ENCODE measurements at places on chromosomes 12 and 14. TPM values are rescaled to one million over a fixed set of nuclear protein-coding genes. Genes with fewer than 3 reads are reported as not detected.

GRCh38 chr12:120879102-120879501 is 25.1 kb downstream of the SPPL3 start:
- no peak for DNase-seq

DNA sequence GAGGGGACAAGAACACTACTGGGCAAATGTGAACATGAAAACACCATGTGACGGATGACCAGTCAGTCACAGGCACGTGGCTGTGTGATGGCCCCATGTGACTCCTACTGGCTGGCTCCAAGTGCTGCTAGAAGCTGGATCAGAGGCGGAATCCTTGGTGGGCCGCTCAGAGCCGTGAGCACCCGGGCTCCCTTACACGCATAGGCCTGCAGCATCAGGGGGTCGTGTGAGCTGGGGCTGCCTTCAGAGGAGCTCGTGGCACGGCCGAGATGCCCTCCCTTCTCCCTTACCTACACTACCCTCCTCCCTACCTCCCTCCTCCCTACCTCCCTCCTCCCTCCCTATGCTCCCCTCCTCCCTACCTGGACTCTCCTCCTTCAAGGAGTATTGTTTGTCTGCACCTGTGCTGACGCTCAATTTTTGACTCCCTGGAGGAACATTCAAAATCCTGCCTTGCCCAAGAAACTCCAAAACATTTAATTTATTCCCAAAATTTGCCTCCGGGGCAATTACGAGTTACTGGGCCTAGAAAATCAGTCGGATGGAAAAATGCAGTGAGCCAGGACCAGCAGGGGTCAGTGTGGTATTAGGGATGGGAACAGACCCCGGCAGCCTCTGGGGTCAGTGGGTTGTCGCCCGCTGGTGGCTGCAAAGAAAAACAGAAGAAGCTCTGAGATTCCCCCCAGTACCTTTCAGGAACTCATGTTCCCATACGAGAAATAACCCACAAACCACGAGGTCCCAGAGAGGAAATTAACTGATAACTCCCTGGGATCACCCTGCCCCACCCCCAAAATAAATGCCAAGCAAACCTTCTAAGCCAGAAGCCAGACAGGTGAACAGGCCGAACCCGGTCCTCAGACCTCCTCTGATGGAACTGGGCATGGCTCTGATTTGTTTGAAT is 61.3 kb downstream of the C14orf132 start:
- peak; percentile 79 for DNase-seq

DNA sequence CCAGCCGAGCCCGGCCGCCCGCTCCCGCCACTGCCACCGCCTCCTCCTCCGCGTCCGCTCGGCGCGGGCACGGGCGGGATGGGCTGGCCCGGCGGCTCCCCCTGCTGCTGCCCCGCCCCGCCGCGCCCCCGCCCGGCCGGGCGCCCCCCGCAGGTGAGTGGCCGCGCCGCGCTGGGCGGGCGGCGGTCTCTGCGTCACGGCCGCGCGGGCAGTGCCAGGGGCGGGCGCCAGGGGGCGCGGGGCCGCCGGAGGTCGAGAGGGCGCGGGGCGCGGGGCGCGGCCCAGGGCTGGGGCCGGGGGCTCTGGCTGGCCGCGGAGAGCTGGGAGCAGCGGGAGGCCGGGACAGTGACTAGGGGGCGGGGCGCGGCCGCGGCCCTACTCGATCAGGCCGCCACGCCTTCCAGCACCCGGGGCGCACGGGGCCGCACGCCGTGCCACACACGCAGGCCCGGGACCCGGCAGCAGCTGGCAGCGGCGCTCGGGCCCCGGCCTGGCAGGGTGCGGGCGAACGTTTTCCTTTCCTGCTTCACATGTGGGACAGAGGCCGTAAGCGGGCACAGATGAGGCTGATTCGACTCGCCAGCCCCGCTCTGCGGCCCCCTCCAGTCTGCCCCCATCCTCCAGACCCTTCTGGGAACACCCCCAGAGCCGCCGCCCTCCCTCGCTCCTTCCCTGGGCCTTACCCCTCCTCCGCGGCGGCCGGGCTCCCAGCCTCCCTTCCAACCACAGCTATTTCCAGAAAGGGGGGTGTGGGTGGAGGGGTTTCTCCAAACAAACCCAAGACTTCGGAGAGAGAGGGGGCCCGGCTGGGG is 2.4 kb upstream of the TNS2 start:
- peak; percentile 72 for DNase-seq

GRCh38 chr12:129941618-129942017 is 37.8 kb upstream of the TMEM132D start:
- no peak for DNase-seq

DNA sequence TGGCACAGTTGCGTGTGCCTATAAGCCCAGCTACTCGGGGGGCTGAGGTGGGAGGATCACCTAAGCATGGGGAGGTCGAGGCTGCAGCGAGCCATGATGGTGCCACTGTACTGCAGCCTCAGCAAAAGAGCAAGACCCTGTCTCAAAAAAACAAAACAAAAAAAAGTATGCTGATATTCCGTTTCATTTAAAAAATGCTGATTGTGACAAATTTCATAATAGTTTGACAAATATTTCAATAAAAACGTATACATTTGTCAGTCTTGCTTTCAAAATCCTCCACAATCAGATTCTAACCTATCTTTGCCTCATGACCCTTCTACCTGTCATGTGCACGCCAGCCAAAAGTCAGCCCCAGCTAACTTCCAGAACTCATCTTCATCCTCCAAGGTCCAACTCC is 9.8 kb downstream of the USP44 start:
- DNase-seq, result no peak

- peak; percentile 7 for DNase-seq
These were observed 3.5 kb downstream of the FOS start for GRCh38 chr14:75282170-75282554.

- peak; percentile 87 for DNase-seq
These were observed 49.0 kb upstream of the MSRB3 start for GRCh38 chr12:65229441-65229840.

- DNase-seq, result no peak
These were observed 30.4 kb upstream of the GNPNAT1 start for GRCh38 chr14:52821805-52822250.

EGLN3 gene
- total RNA-seq, result 4.4 TPM

RPL10L gene
- not detected for total RNA-seq
